ENCODE measurements at places on chromosomes 12 and 14.
A peak's percentile ranks its signal among the peaks of the same experiment; 100 is the strongest.

GRCh38 chr12:32894566-32894965, 2.0 kb downstream of the PKP2 start:
- no peak for DNase-seq

- DNase-seq, result peak; percentile 90
Measured at GRCh38 chr12:2198005-2198501, 145.3 kb downstream of the CACNA1C start.

DNA sequence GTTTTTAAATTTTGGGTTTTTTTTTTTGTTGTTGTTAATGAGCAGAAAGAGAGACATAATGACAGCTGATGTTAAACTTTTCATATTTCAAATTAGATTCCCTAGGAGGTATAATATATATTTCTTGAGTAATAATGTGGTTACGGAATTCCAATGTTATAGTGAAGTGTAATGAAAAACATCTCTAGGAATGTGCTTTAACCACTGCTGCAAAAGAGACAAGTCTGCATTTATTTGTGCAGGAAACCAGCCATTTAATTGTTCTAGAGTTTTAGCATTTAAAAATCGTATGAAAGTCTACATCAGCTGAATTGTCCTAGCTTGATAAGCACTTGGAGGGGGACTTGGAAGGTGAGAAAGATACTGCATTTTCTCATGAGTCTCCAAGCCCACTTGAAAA, 14.3 kb downstream of the SERPINA10 start:
- peak; percentile 72 for DNase-seq

GRCh38 chr12:102167821-102168604, 29.6 kb downstream of the PMCH start:
- no peak for DNase-seq

- no peak for DNase-seq
Measured at GRCh38 chr12:54415221-54415929, 3.7 kb downstream of the ITGA5 start.

GRCh38 chr12:26452511-26452910, 257.1 kb downstream of the SSPN start:
- DNase-seq, result no peak

All from fibroblast of skin of right biceps (primary cell).